ENCODE measurements at places on chromosomes 2 and 18.

DNA sequence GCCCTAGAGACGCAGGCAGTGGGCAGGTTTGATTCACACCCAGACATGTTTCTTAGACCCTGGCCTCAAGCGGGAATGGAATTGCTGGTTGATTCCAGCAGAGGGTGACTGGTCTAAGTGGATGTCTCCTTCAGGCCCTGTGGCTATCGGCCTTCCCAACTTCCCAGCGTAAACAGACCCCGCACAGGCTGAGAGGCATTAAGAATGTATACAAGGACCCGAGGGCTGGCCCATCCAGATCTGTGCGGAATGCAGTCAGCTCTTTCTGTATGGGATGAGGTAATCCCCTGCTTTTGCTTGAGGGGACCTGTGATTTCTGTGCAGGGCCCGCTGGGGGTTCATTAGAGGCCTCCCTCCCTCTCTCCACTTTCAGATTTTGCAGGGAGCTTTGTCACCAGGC, 6.5 kb downstream of the ACKR3 start:
- DNase-seq: no peak

DNA sequence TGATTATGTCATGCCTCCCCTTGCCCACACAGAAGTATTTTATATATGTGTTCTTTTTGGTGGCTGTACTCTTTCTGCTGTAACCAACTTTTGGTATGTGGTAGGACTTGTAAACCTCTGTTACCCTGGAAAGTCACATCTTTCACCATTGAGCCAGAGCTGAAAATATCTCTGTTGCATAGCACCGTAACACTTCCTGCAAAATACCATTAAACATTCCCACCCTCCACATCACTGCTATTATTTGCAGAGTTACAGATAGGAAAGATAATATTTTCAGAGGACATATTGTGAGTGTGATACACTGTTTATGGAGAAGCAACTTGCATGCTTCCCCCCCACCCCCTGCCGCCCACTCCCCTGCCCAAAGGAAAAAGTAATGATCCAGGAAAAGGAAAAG, 44.8 kb downstream of the CAB39 start:
- no peak for DNase-seq

GRCh38 chr2:152571048-152571766, 146.1 kb downstream of the PRPF40A start:
- no peak for DNase-seq

GRCh38 chr2:238412067-238412767, 14.5 kb upstream of the ASB1 start:
- DNase-seq: no peak

GRCh38 chr2:216057688-216058193, 23.9 kb downstream of the PECR start:
- DNase-seq: peak; percentile 6

- DNase-seq: no peak
Measured at GRCh38 chr2:2822143-2822542, 491.1 kb upstream of the MYT1L start.

- no peak for DNase-seq
Measured at GRCh38 chr2:206084439-206084869, 1.5 kb downstream of the INO80D start.

DNA sequence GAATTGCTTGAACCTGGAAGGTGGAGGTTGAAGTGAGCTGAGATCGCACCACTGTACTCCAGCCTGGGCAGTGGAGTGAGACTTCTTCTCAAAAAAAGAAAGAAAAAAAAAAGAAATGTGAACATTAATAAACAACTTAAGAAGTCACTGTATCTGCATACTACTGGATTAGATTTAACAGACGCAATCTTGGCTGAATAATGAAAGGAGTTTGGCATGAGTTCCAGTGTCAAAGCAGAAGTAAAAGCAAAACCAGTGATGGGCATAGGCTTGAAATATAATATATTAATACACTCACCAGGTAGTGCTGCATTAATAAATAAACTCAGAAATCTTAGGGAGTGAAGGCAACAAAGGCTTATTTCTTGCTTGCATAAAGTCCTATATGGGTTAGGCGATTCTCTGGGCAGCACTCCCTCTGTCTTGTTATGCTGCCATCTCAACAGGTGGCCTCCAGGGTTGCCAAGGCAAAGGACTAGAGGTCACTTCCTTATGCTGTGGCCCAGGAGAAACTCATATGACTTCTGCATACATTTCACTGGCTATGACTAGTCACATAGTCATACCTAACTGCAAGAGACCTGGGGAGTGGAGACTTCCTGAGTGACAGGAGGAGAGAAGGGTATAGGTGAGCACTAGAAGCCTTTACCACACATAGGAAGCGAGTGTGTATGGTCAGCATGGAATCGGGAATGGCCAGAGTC, 296.2 kb upstream of the SPRED2 start:
- no peak for DNase-seq

- no peak for DNase-seq
Measured at GRCh38 chr2:135557530-135557929, 26.2 kb downstream of the R3HDM1 start.

GRCh38 chr2:10332402-10333246, 29.9 kb downstream of the HPCAL1 start:
- no peak for DNase-seq

DNA sequence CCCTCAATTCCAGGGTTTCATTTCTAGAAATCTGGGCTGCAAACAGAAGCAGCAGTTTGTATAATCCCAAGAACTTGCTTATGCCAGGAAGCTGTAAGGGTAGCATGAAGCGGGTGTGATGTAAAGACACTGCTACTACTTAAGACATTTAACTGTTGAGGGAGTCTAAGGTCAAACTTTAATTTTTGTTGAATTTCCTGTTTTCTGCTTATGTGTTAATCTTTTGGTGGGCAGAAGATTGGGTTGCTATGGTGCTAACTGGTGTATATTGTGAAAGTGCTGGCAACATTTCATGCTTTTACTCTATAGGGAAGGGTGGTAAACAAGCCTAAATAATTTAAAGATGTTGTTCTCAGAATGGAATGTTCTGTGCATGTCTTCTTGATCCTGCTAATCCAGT, 2.7 kb downstream of the NCOA1 start:
- no peak for DNase-seq

DNA sequence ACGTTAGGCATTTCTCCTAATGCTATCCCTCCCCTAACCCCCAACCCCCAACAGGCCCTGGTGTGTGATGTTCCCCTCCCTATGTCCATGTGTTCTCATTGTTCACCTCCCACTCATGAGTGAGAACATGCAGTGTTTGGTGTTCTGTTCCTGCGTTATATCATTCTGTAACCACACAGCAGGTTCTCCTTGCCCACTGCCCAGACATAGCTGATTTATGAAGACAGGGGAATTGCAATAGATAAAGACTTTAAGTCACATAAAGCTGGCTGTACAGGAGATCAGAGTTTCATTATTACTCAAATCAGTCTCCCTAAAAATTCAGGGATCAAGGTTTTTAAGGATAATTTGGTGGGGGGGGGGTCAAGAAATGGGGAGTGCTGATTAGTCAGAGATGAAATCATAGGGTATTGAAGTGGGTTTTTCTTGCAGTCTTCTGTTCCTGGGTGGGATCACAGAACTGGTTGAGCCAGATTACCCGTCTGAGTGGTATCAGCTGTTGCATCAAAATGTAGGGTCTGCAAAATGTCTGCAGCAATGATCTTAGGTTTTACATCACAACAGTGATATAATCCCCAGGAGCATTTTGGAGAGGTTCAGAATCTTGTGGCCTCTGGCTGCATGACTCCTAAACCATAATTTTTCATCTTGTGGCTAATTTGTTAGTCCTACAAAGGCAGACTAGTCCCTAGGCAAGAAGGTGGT, 392.1 kb upstream of the KCNJ3 start:
- no peak for DNase-seq

DNA sequence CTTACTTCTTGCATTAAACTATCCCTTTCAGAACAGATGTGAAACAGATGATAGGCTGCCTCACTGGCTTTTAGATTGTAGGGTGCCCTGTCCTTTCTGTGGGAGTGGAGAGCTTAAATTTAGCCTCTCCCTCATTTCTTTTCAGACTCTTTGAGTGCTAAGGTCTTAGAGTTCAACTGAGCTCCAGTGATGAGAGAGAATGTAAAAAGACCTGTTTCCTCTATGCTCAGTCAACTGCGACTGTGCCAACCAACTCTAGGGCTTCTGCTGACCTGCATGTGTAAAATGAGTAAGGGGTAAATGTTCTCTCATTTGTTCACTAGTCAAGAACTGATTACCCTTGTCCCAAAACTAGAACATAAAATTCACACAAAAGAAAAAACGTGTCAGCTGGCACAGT, 104.8 kb upstream of the TGFA start:
- DNase-seq: no peak

- no peak for DNase-seq
Measured at GRCh38 chr2:16209799-16210198, 269.4 kb downstream of the MYCN start.

DNA sequence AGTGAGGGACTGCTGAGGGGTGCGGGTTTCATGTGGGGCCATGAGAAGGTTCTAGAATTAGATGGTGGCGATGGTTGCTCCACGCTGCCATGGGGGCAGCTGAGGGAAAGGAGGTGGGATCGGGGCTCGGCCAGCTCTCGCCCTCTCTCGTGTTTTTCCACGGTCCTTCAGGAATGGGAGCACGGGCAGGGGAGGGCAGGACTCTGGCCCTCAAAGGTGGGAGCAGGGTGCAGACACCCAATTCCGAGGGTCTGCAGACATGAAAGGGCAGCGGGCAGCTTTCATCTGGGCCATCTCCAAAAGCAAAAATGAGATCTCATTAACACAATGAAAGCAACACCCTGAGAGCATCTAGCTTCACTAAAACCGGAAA, 53.4 kb upstream of the SALL3 start:
- no peak for DNase-seq

GRCh38 chr2:182887093-182887492, 20.7 kb upstream of the FRZB start:
- no peak for DNase-seq

DNA sequence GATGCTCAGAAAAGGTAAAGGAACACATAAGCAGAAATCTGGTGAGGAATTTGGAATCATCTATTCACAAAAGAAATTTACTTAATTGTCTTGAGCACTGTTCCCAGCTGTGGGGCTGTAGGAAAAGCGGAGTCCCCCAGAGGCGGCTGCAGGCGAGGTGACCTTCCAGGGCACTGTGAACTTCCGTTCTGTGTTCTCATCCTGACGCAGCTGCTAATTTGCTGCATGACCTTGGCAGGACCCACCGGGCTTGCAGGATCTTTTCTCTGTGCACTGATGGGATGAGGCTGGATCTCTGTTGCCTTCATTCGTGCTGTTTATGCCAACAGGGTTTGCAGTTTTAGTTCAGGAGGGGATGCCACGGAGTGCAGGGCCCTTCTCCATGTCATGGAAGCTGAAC, 301.9 kb upstream of the MYT1L start:
- no peak for DNase-seq

- no peak for DNase-seq
Measured at GRCh38 chr2:221308507-221309066, 263.5 kb downstream of the EPHA4 start.

DNA sequence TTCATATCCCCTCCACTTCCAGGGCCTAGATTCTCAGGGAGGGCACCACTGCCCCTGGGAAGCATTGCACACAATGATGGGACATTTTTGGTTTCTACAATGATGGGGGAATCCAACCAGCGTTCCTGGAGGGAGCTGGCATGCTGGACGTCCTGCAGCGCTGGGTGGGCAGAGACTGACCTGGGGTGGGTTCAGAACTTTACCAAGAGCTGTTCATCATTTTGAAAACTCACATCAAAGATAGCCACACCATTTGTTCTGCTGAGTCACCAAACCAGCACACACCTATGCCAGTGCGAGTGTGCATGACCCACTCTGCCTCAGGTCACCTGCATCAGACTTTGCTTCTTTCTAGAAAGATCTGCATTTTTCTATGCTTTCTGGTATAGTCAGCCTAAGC, 14.1 kb upstream of the ARMC9 start:
- no peak for DNase-seq

- no peak for DNase-seq
Measured at GRCh38 chr2:109230941-109231420, 102.0 kb downstream of the SH3RF3 start.

DNA sequence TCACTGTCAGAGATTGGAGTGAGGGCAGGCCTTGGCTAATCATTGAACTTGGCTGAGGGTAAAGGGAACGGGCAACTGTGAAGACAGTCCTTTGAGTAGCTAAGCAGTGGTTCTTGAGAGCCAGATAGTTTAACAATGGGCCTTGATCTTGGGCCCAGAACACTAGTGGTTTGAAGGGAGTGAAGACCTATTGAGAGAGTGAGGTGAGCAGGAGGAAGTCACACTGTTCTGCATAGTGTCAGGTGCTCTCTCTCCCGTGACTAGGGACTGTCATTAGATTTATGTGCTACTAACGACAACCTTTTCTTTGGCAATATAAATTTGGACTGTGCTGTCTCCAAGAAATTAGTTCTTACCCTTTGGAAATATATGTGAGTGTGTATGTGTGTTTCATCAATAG, 44.6 kb upstream of the ALMS1 start:
- DNase-seq: no peak

DNA sequence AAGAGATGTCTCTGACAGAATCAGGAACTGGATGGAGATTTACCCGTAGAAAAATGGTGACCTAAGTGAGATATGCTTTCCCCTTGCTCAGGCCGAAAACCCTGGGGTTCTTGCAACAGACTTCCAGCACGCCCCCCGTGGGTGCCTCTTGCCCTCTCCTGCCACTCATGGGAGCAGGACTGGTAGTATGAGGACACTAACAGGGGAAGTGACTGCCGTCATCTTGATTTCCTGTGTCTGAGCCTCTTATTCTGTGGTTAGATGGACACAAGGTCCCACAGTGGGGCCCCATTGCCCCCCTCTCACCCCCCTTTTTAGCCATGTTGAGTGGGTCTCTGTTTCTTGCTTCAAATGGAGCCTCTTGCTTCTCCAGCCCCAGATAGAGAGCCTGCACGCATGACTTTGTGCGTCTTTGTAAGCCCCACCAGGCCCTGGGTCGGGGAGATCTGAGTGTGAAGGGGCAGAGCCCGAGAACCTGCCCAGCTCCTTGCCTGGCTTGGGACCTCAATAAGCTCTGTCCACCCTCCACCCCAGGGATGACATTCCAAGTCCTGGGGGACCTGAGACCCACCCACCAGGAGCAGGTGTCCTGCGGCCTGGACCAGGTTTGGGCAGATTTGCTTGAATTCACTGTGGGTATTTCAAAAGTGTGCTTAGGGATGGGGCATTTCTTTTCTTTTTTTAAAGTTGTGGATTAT, 12.6 kb downstream of the GNLY start:
- no peak for DNase-seq

- DNase-seq: no peak
Measured at GRCh38 chr2:188979187-188980114, 5.3 kb downstream of the COL3A1 start.

DNA sequence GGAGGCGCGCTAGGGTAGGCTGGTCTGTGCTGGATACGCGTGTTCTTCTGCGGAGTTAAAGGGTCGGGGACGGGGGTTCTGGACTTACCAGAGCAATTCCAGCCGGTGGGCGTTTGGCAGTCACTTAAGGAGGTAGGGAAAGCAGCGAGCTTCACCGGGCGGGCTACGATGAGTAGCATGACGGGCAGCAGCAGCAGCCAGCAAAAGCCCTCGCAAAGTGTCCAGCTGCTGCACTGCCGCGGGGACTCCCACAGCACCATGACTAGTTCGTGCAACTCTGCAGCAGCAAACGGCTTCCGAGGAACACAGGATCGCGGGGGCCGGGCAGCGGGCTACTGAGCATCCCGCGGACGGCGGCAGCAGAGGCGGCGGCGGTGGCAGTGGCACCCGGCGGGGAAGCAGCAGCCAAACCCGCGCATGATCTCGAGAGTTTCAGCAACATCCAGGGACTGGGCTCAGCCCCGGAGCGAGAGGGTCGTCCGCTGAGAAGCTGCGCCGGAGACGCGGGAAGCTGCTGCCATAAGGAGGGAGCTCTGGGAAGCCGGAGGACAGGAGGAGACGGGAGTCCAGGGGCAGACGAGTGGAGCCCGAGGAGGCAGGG, 368 bp downstream of the TMEFF2 start:
- DNase-seq: peak; percentile 5

All from activated CD4-positive, CD25-positive, alpha-beta regulatory T cell (primary cell).